ENCODE measurements at places on chromosomes 11 and 22.

DNA sequence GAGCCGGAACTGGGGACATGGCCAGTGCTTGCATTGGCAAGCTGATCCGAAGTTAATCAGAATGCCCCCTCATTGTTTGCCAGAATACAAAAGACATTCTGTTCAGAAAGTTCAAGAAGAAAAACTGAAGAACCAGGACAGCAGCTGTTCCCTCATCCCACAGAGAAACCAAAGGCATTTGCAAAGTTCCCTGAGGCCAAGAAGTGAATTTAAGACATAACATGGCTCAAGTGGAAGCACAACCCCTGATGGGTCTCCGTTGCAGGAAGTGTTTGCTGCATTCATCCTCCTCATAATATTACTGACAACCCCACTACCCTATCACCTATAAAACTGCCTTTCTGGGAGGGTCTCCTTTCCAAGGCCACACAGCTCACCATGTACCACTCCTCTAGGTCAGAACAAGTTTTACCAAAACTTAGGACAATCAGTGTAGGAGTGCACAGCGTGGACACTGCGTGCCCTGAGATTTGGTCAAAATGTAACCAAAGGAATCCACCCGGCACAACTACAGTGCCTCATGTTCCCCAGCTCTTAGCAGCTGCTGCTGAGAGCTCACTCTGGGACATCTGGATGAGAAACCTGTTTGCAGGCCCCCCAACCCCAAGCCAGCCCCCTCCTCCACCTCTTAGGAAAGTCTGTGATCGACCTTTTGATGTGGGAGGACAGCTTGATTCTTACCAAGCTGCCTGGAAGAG lies 101.6 kb upstream of the AKIP1 start:
- DNase-seq: no peak

- no peak for DNase-seq
Measured at GRCh38 chr11:93605642-93606041, 55.8 kb upstream of the CEP295 start.

DNA sequence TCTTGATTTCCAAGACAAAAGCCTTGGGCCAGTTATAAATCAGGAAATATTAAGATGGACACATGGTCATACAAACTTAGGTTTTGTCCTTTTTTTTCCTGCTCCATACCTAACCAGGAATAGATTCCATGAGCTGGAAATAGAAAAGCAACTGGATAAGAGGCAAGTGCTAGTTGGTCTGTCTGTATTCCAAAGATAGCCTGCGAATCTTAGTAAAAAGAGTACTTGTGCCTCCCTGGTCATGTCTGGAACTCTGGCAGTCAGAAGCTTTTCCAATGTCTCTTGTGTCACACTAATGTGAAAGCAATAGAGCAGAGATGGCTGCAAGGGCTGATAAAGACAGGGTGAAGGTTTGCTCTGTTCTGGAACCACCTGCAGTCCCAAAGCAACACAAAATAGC lies 590.2 kb upstream of the ANO5 start:
- no peak for DNase-seq

DNA sequence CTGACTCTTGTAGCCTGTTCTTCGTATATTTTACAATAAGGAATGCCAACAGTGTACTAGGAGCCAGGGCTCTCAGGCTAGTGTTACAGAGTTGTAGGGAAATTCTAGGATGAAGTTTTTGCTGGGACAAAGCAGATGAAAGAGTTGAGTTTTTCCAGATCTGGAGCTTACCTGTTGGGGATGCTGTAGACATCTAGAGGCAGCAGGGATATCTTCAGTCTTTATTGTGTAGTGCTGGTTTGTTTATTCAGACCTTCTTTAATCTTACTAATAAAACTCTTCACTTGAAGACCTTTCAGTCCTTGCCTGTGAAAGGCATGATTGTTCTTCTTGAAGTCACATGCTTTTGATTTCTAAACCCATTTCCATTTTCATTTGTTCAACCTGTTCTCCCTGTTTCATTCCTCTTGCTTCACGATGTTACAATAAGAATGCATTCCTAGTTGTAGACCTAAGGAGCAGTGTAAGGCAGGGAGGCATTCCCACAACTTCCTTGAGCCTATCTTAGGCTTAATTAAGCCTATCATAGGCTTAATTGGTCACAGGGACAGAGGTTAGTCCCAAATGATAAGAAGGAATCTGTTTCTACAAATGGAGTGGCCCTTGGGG lies 7.9 kb upstream of the SLC37A2 start:
- no peak for DNase-seq

DNA sequence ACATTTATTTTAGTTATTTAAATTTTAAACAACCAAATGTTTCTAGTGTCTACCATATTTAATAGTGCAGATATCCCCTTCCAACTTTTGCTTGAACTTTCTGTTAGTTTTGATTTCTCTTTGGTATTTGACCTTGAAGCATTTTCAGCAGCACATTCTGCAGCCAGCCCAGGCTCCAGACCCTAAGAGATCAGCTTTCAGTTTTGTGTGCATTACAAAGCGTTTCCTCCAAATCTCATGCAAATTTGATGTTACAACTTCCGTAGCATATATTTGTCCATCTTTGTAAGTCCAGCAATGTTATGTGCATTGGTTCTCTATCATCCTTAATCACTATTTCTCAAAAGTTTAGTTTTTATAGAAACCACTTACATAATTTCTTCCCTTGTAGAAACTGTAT lies 14.6 kb upstream of the SERGEF start:
- no peak for DNase-seq

DNA sequence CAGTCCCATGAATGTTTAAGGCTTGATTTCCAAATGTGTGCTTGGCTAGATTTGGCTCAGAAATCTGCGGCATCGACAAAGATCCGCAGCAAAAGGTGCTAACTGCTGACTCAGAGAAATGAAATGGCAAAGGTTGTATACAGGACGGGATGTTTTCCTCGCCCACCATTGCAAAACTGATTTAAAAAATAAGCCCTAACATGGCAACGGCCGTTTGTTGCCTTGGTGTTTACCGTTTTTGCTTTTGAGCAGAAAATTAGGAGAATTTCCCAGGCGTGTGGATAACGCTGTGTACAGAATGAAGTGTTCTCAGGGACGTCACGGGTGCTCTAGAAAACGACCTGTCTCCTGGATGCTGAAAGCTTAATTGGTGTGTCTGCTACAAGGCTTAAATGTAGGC lies 70.2 kb downstream of the ARHGAP8 start:
- no peak for DNase-seq

DNA sequence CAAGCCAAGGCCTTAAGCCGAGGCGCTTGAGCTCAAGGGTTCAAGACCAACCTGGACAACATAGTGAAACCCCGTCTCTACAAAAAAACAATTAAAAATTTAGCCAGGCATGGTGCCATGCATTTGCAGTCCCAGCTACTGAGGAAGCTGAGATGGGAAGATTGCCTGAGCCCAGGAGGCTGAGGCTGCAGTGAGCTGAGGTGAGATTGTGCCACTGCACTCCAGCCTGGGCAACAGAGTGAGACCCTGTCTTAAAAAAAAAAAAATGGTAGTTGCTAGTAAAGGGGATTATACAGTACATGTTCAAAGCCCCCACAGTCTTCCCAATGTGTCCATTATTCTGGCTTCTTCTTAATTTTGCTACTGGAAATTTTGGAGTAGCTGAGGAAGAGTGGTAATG lies 18.2 kb downstream of the CABIN1 start:
- DNase-seq: no peak

GRCh38 chr22:25566186-25566897 lies 1.9 kb downstream of the GRK3 start:
- no peak for DNase-seq

DNA sequence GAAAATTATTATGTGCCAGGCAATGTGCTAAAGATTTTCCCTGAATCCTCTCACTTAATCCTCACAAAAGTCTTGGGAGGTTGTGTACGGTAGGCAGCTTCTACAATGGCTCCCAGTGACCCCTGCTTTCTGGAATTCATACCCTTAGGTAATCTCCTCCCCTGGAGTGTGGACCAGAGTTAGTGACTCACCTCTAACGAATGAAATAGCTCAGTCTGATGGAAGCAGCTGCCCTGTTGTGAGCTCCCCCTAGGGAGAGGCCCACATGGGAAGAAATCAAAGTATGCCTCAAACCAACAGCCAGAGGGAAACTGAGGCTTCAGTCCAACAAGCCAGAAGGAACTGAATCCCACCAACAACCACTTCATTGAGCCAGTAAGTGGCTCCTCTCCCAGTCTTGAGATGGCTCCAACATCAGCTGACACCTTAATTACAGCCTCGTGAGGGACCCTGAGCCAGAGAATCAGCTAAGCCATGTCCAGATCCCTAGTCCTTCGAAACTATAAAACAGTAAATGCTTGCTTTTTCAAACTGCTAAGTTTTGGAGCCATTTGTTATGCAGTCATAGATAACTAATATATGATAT lies 98.9 kb upstream of the ISX start:
- no peak for DNase-seq

- no peak for DNase-seq
Measured at GRCh38 chr11:132904607-132905006, 627.7 kb downstream of the OPCML start.

DNA sequence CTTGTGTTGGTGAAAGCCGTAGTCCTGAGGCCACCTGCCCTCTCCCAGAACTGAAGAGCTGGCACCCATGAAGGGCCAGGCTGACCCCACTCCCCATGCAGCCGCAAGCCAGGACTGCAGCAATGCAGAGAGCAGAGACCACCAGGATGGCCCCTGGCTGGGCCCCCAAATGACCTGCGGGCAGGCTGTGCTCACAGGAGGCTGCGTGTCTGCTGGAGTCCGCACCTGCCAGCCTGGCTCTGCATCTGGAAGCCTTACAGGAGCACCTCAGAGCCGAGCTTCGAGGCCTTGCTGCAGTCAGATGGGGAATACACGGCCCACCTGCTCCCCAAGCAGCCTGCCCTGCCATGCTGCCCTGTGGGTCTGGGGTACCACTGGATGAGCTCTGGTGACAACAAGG lies 1336.8 kb downstream of the TBC1D22A start:
- no peak for DNase-seq

- DNase-seq: no peak
Measured at GRCh38 chr11:80916173-80916798, 1475.5 kb upstream of the TENM4 start.

- DNase-seq: no peak
Measured at GRCh38 chr11:79042824-79043223, 398.0 kb downstream of the TENM4 start.

- DNase-seq: no peak
Measured at GRCh38 chr11:126102436-126102981, 39.8 kb upstream of the CDON start.

DNA sequence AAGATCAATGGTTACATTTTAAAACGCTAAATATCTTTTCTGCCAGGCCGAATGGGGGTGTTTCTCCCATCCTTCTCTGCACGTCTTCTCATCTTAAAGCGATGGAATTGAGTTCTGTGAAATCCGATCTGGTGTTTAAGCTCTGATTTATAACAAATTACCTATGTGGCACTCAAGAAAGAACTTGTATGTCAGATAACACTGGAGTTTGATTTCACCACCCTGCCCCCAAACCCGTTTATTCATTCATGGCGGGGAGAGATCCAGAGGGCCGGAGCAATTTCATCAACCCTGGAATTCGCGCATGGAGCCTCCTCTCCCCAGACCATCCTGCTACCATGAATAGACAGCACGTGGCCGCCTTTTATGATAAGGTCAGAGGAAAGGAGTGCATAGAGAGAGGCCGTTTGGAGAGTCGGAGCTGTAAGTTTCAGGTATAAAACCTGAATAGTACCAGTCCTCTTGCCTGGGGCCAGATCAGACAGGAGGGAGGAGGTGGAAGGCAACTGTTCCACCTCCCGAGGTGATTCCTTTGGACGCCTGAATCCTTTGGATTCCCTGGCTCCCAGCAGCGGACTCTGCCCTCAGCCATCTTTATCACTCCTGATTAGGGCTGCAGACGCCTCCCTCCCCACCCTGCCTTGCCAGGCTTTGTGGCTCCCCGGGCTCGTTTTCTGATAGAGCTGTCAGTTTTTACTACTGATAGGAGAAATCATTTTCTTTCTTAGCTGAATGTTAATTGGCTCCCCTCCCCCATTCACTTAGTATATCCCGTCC lies 27.3 kb upstream of the NFAM1 start:
- DNase-seq: no peak

- DNase-seq: no peak
Measured at GRCh38 chr11:134479206-134480135, 67.4 kb upstream of the B3GAT1 start.

DNA sequence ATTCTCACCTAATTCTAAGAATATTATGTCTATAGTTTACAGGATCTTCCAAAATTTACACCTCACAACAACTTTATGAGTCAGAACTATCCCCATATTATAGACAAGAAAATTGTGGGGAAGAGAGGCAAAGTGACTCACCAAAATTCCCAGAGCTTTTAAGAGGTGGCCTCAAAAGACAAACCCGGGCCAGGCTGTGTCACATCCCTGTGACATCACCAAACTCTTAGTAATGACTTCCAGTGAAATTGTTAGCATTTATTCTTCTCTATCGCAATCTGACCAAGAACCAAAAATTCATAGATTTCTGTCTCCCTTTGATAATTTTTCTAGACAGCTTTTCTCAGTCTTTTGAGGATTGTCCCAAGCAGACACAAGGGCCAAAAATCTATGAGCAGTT lies 134.3 kb downstream of the SNX19 start:
- no peak for DNase-seq

GRCh38 chr22:43118953-43119458 lies 8.5 kb downstream of the BIK start:
- DNase-seq: no peak

DNA sequence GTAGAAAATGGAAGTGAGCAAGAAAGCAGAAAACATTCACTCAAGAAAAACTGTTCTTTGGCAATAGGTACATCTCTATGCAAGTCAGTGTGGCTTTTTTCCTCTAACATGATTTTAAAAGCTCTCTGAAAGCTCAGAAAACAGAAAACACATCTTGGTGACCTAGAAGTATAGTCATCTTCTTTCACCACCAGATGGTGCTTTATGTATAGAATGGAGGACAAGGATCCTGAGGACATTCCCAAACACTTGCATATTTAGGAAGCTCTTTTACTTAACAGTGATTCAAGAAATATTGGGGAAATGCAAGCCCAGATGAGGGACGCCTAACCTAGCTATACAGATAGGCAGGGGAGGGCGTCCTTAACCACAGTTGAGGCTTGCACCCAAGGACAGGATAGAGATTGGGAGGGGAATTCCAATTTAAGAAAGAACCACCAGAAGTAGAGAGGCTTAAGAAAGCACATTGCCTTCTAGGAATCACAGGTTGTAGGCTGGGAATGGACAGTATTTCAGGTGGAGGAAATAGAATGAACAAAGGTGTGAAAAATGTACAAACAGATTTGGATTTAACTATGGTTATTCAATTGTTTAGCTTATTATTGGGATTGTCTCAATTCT lies 13.8 kb upstream of the CCDC81 start:
- DNase-seq: no peak

All from CD4-positive, alpha-beta T cell (primary cell).